ENCODE measurements at places on chromosomes 6 and 20.
A peak's percentile ranks its signal among the peaks of the same experiment; 100 is the strongest.

- DNase-seq = no peak
These were observed 21.7 kb downstream of the GGT7 start for GRCh38 chr20:34850969-34851368.

DNA sequence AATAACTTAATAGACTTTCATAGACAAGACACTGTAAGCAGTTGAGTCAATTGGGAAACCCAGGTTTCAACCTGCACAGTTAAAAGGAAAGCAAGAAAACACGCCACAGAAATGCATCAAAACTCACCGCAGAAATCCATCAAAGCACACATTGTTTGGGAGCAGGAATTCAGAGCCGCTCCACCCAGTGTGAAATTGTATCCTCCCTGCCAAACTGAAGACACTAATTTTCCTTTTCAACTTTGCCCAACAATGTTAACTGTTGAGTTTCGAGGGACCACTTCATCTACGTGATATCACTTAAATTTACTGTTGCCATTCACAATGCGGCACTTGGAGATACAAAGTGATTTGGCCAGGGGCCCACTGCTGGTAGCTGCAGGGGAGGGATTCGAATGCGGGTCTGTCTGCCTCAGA, 92.7 kb downstream of the DACT2 start:
- DNase-seq = no peak

DNA sequence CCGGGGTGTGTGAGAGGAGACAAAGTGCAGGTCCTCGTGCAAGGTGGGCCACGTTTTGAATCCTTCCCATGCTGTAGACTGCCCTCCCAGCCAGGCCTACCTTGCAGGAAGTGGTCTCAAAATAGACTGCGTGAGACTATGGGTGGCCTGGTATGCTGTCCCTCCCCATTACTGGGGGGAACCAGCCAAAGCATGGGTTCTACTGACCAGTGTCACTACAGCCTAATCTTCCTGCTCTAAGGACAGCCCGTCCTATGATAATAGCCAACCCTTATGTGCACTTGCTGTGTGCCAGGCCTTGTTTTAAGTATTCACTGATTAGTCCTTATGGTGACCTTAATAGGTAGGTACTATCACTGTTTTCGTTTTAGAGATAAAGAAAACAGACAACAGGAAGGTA, 38.0 kb downstream of the FOXP4 start:
- DNase-seq = no peak

DNA sequence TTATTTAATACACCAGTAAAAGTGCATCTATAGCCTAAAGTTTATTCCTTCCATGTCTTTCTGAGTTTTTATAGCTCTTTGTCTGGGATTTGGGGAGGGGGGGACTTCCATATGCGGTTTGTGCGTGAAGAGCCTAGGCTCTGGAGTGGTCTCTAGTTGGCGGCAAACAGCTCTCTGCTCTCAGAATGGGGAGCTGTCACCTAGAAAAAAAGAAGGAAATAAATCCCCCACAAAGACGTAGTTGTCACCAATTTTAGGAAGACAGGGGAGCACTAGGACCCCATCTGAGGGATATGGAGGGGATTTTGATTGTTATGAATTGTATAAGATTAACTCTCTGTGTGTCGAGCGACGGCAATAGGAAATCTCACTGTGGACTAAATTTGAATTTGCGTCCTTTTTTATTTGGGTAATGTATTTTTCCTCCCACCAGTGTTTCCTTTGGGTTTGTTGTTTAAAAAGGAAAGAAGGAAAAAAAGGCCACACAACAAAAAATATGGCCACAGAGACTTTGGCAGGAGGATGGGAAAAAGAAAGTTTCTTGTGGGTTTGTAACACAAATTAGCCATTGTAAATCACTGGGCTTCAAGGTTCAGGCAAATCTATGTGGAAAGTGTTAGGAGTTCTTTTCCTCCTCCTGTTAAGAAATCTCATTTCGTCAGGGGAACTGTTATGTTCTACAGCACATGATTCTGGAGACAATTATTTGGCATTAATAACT, 7.4 kb downstream of the POU3F2 start:
- peak; percentile 44 for DNase-seq

GRCh38 chr6:112286500-112287144, 32.3 kb upstream of the LAMA4 start:
- DNase-seq = no peak

- DNase-seq = no peak
These were observed 39.6 kb upstream of the GFOD1 start for GRCh38 chr6:13526727-13527670.

- no peak for DNase-seq
These were observed 6.1 kb downstream of the PDRG1 start for GRCh38 chr20:31945785-31946184.

DNA sequence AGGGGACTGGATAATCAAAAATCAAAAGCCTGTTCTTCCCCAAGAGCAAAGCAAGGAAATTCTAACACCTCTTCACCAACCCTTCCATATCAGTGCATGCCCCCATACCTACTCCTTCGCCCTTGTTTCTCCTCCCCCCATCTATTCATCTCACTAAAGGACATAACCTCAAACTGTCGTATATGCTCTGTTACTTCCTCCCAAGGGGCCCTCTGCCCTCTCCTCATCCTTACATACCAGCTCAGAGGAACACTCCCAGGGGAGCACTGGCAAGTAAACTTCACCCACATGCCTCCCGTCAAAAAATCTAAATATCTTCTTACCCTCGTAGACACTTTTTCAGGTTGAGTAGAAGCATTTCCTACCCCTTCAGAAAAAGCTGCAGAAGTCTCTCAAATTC, 9.4 kb upstream of the ADTRP start:
- no peak for DNase-seq

DNA sequence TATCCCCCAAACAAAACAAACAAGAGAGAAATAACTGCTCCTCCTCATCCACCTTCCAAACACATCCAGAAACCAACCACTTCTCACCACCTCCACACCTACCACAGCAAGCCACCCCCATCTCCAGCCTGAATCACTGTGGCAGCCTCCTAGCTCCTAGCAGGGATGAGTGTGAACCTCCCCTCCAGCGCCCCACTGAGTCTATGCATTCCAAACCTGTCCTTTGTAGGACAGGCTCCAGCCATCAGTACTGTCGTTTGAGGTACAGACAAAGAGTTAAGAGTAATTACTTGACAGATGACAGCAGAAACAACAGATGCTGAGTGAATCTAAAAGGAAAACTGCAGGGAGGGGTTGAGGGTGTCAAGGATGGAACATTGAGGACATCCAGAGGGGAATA, 2.4 kb downstream of the METTL24 start:
- peak; percentile 42 for DNase-seq

DNA sequence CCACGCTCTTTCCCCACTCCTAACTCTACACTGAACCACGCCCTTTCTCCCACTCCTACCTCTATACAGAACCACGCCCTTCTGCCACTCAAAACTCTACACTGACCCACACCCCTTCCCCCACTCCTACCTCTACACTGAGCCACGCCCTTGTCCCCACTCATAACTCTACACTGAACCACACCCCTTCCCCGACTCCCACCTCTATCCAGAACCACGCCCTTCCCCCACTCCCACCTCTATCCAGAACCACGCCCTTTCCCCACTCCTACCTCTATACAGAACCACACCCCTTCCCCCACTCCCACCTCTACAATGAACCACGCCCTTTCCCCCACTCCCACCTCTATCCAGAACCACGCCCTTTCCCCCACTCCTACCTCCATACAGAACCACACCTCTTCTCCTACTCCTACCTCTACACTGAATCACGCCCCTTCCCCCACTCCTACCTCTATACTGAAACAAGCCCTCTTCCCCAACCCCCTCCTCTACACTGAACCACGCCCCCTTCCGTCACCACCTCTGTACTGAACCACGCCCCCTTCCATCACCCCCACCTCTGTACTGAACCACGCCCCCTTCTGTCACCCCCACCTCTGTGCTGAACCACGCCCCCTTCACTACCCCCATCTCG, 10.1 kb downstream of the PXMP4 start:
- DNase-seq = no peak

DNA sequence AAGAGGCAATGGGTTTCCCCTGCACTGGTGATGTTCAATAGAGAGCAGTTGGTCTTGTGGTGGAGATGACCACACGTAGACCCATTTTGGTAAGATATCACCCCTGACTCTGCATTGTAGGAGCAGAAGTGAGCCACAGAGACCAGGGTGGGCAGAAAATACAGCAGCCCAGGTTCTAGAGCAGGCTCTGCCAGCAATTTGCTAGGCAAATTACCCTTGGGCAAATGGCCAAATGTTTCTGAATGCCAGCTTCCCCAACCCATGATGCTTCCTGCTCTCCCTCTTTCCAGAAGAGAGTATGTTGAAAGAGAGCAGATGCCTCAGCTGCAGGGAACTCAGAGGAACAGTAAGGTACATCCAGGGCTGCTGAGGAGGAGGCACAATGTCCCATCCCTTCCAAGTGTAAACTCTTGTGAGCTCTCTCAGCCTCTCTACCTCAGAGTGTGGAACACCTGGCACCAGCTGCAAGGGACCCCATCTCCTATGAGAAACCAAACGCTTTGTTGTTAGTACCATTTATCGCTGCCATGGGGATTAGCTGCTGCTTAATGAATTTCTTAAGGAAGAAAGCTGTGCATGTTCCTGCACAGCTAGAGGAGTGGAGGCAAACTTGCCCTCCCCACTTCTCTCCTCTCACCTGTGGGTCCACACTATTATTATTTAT, 317.5 kb upstream of the MOCS1 start:
- no peak for DNase-seq

- DNase-seq = no peak
These were observed 111.0 kb upstream of the FRMD1 start for GRCh38 chr6:168190014-168190405.

GRCh38 chr6:62445521-62445920, 159.5 kb upstream of the KHDRBS2 start:
- DNase-seq = no peak

DNA sequence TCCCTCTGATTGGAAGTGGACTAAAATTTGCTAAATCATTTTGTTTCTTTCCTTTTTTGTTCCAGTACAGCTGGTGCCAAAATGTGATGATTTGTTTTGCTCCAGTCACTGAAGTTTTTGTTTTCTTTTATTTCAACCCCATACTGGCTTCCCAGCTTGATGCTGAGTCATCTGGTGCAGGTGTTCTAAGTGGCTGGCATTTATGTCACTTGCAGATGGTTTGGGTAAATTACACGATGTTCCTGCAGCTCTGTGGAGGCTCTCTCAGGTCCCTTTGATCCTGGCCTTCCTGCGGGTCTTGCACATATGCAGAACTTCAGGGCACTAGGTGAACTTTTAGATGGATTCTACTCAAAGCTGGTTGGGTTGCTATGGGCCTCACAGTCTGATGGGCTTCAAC, 577.7 kb downstream of the HAO1 start:
- DNase-seq = no peak

- DNase-seq = no peak
These were observed 613.2 kb upstream of the NOX3 start for GRCh38 chr6:156068881-156069280.

GRCh38 chr20:23145281-23145700, 59.2 kb upstream of the CD93 start:
- DNase-seq = no peak

DNA sequence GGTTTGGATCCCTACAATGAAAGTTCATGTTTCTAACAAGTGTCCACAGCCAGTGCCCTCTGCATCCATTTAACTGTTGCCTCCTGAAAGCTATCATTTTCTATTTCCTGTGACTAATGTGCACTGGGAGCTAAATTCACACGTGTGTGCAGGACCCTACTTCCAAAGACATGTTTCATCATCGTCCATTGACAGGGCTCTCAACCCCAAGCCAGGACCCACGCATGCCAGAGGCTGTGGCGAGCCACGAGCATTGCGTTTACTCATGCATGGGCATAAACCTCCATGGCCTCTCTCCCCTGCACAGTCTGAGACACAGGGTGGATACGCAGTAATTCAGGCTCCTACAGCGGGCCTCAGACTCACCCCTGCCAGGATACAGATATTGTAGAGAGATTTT, 153.2 kb downstream of the MAFB start:
- no peak for DNase-seq

- no peak for DNase-seq
These were observed 460.4 kb upstream of the JARID2 start for GRCh38 chr6:14785493-14785790.

- no peak for DNase-seq
These were observed 24.0 kb downstream of the CDK5RAP1 start for GRCh38 chr20:33377366-33377765.

DNA sequence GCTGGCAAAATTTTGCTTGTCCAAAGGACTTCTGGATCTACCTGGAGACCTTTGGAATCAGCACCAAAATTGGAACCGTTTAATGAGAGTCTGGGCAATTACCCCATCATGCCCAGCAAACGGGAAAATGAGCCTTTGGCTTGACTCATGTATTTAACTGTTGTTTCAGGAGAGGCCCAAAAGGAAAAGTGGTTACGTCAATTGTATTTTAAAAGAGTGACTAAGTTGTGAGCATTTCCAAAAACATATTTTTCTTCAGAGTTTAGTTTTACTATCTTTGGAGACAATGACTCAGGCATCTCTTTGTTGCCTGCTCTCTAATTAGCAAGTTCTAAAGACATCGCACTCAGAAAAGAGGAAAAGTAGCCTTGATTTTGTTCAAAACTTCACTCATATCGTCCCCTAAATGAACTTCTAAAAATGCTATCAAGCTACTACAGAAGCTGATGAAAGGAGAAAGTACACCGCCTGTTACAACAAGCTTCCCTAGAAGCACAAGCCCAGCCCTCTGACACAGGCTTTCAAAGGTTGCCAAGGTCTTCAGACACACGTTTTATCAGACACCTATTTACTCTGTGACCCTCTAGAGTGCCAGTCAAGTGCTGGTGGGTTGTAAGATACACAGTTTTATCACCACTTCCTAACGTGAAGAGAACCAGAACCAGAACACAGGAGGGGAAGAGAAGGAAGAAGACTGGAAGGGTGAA, 146.2 kb downstream of the TBX18 start:
- no peak for DNase-seq

DNA sequence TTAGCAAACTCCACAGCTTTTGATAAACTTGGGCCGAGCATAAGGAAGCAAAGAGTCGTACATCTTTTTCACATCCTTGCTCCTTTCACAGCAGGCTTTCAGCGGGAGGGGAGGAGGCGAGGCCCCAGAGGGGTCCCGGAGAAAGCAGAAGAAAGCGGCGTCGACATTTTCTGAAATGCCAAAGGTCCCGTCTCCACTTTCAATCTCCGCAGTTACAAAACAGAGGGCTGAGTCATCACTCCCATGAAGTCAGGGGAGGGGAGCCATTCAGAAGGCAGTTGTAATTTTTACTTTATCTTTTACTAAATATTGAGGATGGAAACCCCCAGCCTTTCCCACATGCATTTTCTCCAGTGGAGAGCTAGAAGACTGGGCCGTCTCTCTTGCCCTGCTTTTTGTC, 174.2 kb upstream of the THBS2 start:
- DNase-seq = peak; percentile 47

DNA sequence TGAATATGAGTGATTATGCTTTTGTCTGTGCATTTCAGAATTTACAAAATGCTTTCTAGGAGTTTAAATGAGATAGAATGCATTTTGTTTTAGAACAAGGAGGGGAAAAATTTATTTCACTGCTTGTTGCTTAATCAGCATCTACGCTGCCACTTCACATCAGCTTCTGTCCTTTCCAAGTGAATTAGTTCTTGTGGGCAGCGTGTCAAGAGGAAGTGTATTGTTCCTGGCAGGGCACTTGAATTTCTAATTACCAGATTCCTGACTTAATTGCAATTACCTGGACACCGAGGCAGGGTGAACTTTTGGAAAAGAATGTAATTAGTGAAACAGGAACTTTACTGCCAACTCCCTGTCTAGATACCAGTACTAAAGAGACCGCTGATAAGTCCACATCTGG, 263.5 kb downstream of the TMEM242 start:
- peak; percentile 61 for DNase-seq

All from neural progenitor cell (in vitro differentiated cells).